ENCODE measurements at places on chromosomes 4 and X.

- no peak for DNase-seq
Observed at GRCh38 chr4:44679060-44679459, 840 bp downstream of the GUF1 start.

- no peak for DNase-seq
Observed at GRCh38 chr4:118916691-118917289, 28.1 kb downstream of the SYNPO2 start.

DNA sequence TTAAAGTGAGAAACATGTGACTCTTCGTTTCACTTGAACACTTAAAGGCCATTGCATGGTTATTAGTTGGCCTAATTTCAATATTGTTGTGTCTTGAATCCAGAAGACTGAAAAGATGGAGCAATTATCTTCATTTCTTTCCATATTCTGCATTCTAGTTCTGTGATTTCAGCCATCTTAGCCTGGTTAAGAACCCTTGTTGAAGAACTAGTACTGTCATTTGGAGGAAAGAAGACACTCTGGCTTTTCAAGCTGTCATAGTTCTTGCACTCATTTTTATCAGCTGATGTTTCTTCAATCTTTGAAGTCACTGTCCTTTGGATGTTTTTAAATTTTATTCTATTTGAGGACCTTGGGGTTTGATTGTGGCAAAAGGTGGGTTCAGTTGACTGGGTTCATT is 81.6 kb downstream of the MTMR8 start:
- DNase-seq, result no peak

- no peak for DNase-seq
Observed at GRCh38 chrX:132999209-132999608, 40.8 kb upstream of the HS6ST2 start.

DNA sequence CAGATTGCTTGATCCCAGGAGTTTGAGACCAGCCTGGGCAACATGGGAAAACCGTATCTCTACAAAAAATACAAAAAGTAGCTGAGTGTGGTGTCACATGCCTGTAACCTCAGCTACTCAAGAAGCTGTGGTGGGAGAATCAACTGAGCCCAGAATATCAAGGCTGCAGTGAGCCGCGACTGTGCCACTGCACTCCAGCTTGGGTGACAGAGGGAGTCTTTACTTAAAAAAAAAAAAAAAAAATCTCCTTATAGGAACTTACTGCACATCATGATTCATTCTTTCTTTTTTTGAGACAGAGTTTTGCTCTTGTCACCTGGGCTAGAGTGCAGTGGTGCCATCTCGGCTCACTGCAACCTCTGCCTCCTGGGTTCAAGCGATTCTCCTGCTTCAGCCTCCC is 24.3 kb downstream of the UPF3B start:
- peak; percentile 6 for DNase-seq

All from kidney (tissue), 22 donors.